ENCODE measurements at places on chromosomes 2 and 18.

- no peak for DNase-seq
Observed at GRCh38 chr2:188937228-188938220, 36.6 kb upstream of the COL3A1 start.

GRCh38 chr2:200609028-200609614, 23.3 kb downstream of the AOX1 start:
- no peak for DNase-seq

GRCh38 chr2:70608373-70608772, 54.7 kb upstream of the TGFA start:
- no peak for DNase-seq

DNA sequence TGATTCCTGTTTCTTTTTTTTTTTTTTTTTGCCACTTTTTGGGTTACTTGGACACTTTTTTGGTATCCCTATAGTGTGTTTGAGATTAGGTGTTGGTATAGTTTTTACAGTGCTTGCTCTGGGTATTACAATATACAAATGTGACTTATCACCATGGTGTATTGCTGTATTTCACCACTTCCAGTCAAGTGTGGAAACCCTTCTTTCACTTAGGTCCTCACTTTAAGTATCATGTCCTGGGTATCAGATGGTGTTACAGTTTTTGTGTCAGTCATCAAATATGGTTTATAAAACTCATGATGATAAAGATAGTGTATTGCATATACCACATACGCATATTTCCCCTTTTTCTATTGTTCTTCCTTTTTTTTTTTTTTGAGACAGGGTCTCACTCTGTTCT, 1.8 kb downstream of the ATP9B start:
- DNase-seq: no peak

DNA sequence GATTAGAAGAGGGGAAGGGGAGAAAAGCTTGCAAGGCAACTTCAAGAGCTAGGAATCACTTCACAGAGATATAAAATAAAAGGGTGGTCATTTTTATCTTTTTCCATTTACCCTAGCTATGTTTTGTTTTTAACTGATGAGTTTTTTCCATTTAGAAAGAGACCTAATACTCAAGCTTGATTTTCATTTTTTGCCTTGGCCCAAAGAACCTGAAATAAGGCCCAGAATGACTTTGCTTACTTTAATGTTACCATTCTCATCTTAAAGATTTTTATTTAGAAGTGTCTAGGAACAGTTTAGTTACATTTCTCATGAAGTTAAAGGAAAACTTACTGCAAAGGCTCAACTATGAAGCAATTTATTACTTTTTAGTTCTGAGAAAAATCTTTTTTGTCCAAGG, 276.3 kb upstream of the ZSWIM2 start:
- DNase-seq: no peak

DNA sequence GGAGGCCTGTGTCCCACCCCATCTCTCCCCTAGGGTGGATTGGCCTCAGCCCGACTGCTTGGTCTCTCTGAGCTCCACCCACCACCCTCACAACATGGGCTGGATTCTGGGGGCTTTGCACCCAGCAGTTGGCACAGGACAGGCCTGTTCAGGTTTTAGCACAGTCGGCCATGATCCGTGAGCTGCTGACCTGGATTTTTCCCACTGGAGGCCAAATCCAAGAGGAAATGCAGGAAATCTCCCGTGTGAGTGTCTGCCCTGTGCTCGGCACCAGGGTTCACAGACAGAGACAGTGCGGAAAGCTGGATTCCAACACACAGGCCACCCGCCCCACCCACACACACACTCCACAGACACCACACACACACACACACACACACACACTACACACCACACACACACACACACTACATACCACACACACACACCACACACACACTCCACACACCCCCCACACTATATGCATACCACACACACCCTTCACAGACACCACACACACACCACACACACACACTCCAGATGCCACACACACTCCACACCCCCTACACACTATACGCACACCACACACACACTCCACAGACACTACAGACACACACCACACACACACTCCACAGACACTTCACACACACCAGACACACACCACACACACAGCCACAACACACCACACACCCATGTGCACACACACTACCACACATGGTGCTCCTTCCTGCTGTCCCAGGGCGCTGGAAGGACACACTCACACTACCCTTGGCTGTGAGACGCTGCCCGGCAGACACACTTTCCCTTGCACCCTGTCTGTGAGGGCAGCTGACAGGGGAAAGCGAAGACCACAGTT, 14.1 kb downstream of the MBP start:
- DNase-seq: peak; percentile 38

GRCh38 chr2:200625958-200626363, 40.1 kb downstream of the AOX1 start:
- DNase-seq: no peak

DNA sequence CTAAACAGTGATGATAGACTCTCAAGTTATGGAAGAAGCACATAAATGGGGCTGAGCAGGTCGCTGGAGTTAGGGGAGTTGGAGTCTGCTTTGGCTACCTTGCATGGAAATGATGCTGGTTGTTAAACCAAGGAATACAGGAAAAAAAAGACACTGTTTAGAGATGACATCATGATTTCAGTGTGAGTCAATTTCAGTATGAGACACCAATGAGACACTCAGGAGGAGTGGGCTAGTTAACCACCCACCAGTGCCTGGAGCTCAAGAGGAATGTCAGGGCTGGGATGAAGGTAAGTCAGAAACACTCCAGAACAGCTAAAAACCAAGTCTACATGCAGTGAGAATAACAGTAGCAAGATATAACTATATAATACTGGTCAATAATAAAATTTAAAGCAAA, 303.6 kb downstream of the SOX11 start:
- no peak for DNase-seq

GRCh38 chr2:129658430-129658829, 321.0 kb upstream of the RAB6C start:
- no peak for DNase-seq

GRCh38 chr18:49591271-49591670, 29.4 kb downstream of the LIPG start:
- no peak for DNase-seq

- no peak for DNase-seq
Observed at GRCh38 chr2:145760781-145761649, 1241.1 kb upstream of the ZEB2 start.

- DNase-seq: no peak
Observed at GRCh38 chr2:217449444-217449843, 553.4 kb downstream of the TNS1 start.

DNA sequence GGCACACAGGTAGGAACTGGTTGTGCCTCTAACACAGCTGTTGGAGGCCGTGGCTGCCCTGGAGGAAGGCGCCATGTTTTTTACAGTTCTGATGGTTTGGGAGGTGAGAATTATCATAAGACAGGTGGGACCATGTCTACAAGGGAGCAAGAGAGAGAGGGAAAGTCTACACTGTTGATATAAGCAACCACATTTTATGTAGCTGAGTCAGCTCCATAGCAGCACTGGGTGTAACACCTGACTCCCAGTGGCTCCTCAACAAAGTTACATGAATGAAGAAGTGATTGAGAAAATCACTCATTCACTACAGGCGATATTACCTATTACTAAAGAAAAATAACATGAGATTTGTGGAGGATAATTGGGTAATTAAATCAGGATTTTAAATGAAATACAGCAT, 41.3 kb upstream of the ACAA2 start:
- no peak for DNase-seq

DNA sequence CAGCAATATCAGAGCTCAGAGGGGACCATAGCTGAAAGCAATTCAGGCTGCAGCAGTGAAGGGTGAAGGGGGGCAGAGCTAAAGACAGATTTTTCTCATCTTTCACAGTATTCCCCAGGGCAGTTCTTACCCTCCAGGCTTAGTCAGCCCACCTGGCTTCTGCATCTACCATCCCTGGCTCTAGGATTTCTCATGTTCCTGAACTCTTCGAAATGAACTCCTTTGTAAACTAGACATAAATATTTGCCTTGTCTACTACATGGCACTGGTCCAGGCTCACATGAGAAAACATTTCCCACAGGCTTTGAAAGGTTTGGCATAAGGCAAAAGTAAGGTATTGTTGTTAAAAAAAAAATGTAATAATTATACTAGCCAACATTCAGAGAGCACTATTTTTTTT, 23.6 kb upstream of the NEB start:
- no peak for DNase-seq

GRCh38 chr2:177639262-177639914, 246.8 kb downstream of the AGPS start:
- no peak for DNase-seq

DNA sequence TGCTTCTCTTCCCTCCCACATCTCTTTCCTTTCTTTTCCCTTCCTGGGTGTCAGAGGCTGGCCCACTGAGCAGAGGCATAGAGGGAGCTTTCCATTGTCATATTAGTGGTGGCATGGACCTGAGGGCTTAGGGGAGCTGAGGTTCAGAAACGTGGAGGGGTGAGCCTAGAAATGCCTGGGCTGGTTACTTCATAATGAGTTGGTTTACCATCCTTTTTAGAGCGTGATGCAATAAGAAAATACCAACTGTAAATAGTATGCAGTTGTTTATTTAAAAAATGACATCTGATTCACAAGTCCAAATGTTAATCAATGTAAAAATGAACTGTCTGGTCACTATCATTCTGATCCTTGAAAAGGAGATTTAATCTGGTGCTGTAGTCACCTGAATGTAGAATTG, 46.3 kb downstream of the MYO1B start:
- DNase-seq: no peak

GRCh38 chr2:117691595-117691994, 122.9 kb upstream of the DDX18 start:
- no peak for DNase-seq

GRCh38 chr2:8232871-8233270, 449.0 kb upstream of the ID2 start:
- DNase-seq: no peak

DNA sequence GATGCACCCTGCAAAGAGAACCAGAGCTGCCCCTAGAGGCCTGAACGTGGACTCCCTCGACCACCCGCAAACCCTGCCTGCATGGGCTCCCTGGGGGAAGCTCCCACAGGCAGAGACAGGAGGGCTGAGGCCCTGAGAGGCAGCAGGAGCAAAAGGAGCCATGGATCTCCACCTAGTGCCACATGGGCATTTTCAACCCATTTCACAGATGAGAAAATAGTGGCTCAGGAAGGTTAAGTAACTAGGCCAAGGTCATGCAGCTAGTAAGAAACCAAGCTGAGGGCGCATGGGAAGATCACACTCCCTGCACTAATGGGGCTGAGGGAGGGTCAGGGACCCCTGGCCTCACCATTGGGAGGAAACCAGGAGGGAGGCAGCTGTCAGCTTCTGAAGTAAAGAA, 271.7 kb upstream of the RAB6C start:
- DNase-seq: no peak

DNA sequence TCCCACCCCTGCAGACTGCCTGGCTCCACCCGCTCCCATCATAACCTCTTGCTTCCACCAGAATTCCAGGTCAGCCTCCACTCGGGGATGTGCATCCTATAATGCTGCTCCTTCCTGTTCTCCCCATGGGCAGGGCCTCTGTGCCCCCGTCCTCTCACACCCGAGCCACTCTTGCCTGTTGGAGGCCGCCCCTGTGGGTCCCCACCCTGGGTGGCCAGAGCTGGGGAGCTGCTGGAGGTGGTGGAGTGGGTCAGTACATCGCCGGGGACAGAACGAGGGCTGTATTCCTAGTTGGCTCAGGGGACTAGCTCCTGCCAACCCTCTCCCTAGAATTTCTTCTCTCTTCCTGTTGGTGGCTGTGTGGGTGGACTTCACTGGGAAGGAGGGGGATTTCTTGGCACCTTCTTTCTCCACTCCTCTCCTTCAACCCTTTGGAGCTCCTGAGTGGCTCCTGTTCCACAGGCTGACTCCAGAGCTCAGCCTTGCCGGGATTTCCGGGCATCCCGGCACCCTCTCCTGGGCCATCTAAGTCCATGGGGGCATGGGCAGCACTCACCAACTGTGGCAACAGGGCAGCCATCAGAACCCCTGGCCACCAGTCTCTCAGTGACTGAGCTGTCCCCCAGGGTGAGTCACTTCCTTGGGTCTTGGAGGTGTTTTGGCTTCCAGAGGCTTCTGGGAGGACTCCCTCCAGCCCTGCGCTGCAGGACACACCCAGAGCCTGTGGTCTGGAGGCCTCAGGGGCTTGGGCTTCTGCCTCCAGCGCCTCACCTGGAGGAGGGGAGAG, 88.2 kb upstream of the MCFD2 start:
- DNase-seq: no peak

DNA sequence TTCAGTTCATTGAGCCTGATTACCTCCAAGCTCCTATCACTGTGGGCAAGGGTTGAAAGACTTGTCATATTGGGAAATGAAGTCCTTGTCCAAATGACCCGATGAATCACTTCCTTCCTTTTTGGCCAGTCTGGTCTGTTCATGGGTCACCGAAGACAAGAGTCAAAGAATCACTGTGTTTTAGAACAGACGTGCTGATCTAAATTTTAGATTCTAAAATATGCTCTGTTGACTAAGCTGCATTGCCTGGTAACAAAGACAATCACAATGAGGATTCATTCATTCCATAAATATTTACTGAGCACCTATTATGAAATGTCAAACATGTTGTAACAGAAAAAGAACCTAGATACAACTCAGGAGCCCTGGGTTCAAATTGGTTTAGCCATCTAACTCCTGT, 99.4 kb upstream of the RND3 start:
- no peak for DNase-seq

GRCh38 chr2:120511947-120512710, 166.2 kb downstream of the INHBB start:
- peak; percentile 26 for DNase-seq

DNA sequence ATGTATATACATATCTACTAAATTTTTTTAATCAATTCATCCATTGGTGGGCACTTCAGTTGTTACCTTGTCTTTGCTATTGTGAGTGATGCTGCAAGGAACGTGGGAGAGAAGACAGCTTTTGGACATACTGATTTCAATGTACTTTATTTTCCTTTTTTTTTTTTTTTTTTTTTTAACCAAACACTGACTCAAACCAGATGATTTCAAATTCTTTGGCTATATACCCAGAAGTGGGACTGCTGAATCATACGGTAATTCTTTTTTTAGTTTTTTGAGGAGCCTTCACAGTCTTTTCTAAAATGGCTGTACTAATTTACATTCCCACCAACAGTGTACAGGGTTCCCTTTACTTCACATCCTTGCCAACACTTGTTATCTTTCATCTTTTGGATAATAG, 204.7 kb downstream of the INSIG2 start:
- no peak for DNase-seq

DNA sequence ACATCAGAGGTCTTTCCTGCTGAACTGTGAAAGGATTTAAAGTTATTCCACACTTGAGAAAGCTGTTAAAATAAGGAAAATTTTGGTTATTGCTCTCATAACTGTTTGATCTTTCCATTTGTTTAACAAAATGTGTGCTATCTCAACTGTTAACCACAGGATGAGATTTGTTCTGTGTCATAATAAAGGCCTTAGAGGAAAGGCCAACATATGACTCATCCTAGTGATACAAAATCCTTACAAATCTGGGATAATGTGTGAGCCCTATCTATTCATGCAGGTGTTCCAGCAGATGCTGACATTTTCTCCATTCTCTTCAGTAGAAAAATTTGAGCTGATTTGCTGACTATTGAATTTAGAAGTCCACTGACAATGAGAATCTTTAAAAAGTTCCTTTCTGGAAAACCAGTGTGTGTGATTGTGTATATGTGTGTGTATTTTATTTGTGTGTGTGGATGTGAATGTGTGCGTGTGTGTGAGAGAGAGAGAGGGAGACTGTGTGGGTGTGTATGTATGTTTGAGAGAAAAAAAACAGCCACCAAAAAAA, 1111.9 kb upstream of the GYPC start:
- DNase-seq: no peak
